ENCODE measurements at places on chromosomes 5 and 9.

DNA sequence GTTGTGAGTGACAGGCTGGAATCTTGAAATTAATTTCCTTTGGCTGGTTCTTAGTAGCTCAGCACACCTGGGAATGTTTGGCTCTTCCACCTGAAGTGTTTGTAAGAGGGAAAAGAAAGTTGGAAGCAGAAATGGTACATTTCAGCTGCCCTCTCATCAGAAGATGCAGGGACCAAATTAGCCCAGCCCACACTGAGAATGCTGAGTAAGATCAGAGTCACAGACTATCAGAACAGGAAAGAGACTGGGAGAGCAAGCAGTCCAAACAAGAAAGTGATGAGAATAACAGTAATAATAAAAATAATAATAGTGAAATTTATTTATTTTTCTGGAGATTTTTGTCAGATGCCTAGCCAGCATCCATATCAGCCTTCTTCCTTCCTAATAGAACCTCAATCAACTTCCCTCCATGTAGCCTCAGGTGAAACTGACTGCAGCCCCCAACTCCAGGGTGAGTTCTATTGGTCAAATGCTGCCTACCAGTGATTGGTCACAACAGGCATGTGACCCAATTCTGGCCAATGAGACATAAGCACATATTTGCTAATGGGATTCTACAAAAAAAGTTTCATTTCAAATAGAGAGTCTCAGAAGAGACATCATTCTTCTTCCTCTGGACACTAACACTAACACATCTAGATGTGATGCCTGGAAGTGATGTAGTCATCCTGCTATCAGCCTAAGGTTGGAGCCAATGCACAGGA is 31.2 kb upstream of the ADRA1B start:
- DNase-seq: no peak

GRCh38 chr9:69295872-69296552 is 29.0 kb upstream of the ENTREP1 start:
- no peak for DNase-seq

DNA sequence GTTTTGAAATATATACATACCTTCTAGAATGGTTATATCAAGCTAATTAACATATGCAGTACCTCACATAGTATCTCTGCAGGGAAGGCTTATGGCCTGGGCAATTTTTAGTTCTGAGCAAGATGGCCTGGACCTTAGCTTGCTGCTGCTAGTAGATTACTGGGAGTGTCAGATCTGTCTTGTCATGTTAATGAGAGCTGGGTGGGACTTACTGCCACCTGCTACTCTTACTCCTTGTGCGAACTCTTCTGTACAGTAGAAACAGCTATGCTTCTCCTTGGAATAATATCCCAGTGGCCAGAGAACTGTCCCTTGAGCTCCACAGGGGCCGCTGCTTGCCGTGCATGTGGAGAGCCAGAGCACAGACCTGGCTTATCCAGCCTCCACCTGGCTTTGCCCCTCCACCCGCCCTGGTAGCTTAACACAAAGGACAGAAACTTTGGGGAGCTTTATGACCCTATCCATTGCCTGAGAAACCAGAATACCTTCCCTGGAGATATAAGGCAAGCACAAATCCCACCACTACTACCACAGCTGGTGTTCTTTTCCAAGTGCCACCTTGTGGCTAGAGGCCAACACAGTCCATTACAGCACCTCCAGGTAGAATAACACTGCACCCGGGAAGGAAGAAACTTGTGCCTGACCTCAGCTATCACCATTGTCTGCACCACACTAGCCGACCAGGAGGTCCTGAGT is 74.4 kb upstream of the RUSC2 start:
- DNase-seq: no peak

DNA sequence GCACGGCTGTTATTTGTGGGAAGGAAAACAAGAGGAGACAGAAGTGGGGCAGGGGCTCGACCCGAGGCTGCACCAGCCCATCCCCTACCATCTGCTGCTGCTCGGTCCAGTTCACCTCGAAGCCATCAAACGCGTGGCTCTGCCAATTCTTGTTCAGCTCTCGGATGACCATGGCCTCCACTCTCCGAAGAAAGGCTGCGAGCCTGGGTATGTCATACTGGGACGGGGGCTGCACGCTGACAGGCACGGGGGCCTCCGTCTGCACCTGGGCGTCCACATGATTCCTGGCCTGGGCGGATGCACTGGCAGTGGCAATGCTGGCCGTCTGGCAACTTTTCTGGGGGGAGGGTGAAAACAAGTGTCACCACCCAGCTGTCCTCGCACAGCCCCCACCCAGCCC is 16.0 kb downstream of the DYNC2I2 start:
- DNase-seq: no peak

DNA sequence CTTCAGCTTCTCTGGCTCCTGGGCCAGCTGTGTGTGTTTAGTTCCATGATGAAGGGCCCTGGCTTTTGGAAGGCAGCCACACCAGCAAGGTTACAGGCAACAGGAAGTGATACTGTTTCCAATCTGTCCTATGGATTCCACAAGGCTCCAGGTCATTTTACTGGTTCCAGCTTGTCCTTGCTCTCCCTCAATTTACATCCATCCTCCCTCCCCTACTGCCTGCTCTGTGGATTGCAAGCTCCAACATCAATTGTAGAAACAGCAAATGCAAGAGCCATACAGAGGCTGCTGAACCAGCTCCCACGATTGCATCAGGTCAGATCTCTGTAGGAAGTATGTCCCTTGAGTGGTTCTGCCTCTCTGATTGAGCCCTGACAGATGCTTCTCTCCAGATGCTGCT is 409.8 kb downstream of the NTRK2 start:
- DNase-seq: no peak

DNA sequence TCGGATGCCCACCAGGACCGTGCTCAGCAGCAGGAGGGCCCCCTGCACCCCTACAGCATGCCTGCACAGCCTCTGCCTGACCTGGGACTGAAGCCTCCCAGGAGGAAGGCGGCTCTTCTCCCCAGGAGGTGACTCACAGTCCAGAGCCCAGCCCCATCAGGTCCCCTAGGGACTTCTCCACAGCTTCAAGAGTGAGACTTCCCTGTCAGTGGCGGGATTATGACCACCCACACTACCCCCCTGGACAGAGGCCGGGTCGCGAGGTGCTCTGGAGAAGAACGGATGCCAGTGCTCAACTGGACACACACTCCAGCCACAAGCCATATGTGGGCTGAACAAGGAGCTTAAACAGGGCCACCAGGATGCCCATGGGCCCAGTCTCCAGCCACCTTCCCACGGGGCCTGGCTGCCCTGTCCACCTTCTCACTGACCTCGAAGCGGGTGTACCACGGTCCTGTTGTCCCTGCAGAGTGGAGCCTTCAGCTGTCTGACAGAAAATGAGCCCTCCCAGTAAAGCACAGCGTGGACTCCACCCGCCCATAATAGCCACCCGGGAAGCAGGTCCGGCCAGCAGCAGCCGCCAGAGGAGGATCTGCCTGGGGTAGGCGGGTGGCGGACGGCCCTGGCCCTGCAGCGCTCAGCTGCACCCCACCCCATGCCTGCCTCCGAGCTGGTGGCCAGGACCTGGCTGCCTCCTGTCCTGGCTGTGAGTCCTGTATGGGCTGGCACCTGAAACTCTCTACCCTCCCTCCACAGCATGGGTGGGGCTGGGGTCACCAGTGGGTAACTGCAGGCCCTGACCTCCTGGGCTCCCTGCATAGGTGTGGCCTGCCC is 54.7 kb downstream of the SEMA4D start:
- no peak for DNase-seq

DNA sequence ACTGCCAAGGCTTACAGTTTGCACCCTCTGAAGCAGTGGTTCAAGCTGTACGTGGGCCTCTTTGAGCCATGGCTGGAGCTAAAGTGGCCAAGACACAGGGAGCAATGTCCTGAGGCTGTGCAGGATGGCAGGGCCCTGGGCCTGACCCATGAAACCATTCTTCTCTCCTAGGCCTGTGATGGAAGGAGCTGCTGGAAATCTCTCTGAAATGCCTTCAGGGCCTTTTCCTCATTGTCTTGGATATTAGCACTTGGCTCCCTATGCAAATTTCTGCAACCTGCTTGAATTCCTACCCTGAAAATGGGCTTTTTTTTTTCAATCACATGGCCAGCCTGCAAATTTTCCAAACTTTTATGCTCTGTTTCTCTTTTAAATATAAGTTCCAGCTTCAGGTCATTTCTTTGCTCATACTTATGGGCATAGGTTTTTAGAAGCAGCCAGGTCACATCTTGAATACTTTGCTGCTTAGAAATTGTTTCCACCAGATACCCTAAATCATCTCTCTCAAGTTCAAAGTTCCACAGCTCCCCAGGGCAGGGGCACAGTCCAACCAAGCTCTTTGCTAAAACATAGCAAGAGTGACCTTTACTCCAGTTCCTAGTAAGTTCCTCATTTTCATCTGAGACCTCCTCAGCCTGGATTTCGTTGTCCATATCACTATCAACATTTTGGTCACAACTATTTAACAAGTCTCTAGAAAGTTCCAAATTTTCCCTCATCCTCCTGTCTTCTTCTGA is 138.3 kb downstream of the OSTF1 start:
- no peak for DNase-seq

DNA sequence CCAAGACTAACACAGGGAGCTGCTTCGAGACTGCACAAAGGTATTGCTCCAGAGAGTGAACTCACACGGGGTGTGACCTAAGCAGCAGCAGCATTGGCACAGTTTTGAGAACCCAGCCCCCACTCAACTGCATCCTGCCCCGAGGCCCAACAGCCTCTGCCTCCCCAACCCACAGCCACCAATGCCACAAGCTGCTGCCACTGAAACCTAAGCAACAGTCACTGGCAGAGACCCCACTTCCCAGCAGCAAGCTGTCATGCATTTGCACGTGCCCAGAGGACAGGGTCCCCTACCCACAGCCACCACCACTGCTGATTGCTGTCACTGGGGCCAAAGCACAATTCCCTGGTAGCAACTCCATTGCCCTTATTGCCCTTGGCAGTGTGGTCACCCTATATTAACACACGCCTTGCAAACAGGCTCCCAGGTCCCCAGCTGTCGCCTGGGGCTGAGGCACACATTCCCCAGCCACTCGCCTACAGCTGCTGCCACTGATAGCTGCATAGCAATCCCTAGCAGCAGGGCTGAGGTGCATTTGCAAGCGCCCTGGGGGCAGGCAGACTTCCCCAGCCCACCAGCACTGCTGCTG is 141.0 kb downstream of the AGTPBP1 start:
- DNase-seq: no peak

DNA sequence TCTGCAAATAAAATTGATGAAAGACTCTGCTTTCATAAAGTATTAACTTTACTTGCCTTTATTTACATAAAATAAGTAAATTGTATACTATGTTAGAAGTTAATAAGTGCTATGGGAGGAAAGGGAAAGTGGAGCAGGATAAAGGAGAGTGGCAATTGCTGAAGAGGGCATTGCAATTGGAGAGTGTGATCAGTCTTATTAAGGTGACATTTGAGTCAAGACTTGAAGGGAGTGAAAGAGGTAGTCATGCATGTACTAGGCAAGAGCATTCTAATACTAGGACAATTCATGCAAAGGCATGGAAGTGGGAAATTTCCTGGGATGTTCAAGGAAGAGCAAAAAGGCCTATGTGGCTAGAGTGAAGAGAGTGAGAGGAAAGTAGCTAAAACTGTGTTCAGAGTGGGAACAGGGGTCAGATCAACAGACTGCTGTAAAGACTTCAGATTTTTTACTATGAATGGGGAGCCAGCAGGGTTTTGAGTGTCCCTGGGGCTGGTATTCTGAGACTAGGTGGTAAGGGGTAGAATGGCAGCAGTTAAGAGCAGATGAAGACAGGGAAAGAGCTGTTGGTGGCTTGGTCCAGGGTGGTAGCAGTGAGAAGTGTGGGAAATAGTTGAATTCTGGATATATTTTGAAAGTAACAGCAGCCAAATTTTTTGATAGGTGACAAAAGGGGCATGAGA is 182.3 kb upstream of the RIOK2 start:
- no peak for DNase-seq

- DNase-seq: no peak
Observed at GRCh38 chr9:134157378-134157885, 6.9 kb downstream of the RNU6ATAC start.

DNA sequence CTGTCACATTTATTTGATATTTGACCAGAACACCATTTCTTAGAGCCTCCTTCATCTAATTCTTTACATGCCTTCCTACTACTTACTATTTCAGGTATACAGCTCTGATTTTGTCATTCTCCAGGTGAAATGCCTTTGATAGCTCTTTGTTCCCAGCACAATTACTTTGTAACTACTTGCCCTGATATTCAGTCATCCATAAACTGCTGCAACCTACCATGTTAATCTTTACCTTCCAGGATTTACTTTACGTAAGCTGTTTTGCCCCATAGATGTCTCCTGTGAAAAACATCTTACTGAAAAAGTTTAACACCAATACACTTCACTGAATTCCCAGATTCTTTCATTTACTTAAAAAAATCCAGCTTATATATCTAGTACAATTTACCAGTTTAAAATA is 443.8 kb upstream of the CYLC2 start:
- DNase-seq: no peak

- DNase-seq: peak; percentile 73
Observed at GRCh38 chr5:56259002-56259511, 25.9 kb upstream of the ANKRD55 start.

- DNase-seq: no peak
Observed at GRCh38 chr5:174413567-174414314, 310.6 kb upstream of the MSX2 start.

GRCh38 chr9:81224166-81225081 is 464.9 kb downstream of the TLE1 start:
- peak; percentile 43 for DNase-seq

- no peak for DNase-seq
Observed at GRCh38 chr9:111870774-111871498, 25.7 kb upstream of the UGCG start.

Measured in stomach (tissue), 19 donors.